Calu3 (cell line): ENCODE measurements at places on chromosomes 7 and 10.

DNA sequence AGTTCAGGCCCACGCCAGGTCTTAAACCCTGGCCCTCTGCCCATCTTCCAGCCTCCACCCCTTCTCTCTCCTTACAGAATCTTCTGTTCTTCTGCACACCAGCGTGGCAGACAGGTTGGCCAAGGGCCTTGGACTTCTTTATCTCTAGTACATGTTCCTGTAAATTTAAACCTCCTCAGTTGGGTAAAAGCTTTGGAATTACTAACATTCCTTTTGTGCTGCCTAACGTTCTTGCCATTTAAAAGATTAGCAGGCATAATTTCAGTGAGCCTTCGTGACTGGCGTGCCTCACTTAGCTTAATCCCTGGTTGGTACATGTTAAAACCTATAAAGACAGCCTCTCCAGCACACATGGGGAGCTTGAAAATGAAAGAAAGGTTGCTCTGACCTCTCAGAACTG lies 192.2 kb downstream of the CUX1 start:
- DNase-seq, result no peak

- no peak for DNase-seq
Measured at GRCh38 chr10:3980660-3981059, 195.7 kb upstream of the KLF6 start.

GRCh38 chr7:17300012-17300411 lies 1.6 kb downstream of the AHR start:
- no peak for DNase-seq

GRCh38 chr7:131034166-131034881 lies 293.4 kb upstream of the MKLN1 start:
- no peak for DNase-seq

DNA sequence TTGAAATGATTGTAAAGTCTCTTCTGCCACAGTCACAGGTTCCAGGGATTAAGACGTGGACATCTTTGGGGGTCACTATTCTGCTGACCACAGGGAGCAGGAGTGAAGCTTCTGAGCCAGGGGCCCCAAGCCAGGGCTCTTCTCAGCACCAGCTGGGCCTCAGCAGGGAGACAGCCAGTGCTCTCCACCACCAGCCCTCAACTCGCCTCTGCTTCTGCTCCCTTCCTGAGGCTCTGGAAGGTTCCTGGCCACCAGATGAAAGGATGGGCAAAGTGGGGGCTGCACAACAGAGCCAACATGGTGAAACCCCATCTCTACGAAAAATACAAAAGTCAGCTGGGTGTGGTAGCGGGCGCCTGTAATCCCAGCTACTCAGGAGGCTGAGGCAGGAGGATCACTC lies 11.2 kb upstream of the CRYGN start:
- no peak for DNase-seq

GRCh38 chr10:89283936-89284475 lies 17.8 kb upstream of the IFIT2 start:
- peak; percentile 18 for DNase-seq

DNA sequence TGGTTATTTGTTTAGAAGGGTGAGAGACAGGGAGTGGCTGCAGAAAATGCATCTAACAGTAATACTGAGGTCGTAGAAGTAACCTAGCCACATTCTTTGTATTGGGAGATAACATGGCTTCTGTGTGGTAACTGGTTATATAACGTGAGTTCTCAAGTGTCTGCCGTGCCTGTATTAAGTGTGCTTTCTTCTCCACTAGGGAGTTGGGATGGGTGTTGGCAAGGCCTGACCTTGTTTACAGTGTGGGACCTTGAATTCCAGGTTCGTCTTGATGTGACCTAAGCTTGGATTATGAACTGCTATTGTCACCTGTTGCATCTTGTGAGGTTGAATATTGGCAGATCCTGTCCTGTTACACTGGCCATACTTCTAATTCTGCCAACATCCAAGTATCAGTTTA lies 145.3 kb upstream of the NAMPT start:
- DNase-seq, result no peak

DNA sequence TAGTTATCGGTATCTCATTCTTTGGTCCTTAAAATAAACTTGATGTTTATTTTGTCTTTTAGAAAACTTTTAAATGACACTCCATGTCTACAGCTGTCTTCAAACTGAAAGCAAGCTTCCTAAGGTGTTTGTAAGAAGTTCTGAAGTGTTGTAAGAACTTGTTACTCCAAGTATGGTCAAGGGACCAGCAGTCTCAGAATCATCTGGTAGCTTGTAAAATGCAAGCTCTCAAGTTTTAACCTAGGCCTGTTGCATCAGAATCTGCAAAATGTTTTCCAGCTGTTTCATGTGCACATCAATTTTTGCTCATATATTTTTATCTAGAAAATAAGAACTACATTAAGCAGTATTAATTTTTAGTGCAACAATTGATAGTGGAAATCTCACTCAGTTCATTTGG lies 104.1 kb downstream of the THSD7A start:
- no peak for DNase-seq

DNA sequence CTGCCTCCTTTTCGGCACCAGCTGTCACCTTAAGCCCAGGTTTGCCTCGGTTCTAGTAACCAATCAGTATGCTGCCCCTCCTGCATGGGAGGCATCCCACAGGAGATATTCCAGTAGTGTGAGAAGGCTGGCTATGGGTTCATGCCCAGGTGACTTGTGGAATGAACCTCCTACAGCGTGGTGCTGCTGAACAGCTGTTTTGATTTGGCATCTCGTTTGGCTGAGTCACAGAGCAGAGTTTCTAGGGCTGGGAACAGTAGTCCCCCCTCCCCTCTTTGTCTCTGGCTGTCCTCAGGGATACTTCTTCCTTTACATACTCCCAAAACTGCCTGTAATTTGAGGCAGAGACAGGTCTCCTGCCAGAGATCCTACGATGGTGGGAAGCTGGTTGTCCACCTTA lies 16.1 kb downstream of the R3HCC1L start:
- no peak for DNase-seq

DNA sequence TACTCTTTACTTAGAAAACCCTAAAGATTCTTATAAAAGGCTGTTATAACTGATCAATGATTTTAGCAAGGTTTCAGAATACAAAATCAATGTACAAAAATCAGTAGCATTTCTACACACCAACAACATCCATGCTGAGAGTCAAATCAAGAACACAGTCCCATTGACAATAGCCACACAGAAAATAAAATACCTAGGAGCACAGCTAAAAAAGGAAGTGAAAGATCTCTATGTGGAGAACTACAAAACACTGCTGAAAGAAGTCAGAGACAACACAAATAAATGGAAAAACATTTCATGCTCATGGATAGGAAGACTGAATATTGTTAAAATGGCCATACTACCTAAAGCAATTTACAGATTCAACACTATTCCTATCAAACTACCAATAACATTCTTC lies 427.0 kb downstream of the KCNMA1 start:
- DNase-seq, result no peak

DNA sequence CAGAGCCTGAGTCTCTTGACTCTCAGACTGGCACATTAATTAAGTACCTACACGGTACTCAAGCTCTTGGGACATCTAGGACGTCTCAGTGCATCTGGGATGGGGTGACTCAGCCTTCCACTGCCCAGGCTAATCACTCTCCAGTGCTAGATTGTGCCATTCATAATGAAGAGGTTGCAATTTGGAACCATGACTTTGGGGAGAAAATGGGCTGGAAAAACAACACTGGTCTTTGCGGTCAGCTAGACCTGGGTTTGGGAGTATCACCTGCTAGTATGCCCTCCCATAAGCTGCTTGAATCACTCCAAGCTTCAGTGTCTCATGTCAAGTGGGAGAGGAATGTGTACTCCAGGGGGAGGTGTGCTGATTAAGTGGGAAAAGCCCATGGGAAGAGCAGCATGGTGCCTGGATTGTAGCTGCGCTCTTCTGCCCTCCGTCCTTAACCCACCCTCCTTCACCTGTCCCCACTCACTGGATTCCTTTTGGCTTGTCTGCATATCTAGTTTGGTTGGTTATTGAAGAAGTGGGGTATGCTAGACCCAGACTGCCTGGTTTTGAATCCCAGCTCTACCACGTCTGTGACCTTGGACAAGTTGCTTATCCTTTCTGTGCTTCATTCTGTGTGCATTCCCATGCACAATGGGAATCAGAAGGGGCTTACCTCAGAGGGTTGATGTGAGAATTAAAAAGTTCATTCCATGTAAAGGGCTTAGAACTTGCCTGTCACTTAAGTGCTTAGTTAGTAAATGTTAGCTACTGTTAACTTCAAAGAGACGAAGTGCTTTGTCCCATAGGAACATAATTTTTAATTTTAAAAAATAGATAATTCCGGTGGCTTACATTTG lies 3.8 kb downstream of the NFE2L3 start:
- DNase-seq, result peak; percentile 56

DNA sequence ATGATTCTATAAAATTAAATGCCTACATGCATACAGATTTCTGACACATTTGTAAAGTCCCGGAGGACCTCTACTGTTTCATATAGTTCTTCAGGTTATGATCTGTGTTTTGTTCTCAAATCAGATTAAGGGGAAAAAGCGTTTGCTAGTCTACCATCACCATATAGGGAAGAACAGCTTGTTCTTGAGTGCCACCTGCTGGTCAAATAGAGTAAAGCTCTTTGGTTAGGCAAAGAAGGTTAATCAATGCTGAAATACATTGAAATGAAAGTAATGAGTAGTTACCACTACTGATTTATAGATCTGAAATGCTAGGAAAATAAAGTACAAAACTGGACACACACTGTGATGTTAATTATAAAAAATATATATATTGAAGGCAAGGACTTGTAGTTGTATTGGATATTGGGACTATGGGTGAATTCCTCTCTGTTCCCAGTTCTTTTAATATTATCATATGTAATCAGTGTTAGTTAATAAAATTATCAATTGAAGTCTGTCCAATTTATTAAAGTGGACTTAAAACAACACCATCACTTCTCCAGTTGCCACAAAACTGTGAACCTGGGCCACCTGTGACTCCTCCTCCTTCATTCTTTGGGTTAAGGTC lies 72.6 kb upstream of the PDLIM1 start:
- DNase-seq, result peak; percentile 45

GRCh38 chr7:155694851-155695250 lies 50.4 kb downstream of the RBM33 start:
- DNase-seq, result no peak
